Stimulated activated CD4-positive, alpha-beta T cell treated with anti-CD3 and anti-CD28 coated beads, Interleukin-12 subunit alpha, Interleukin-12 subunit beta, amount 100 ng/mL, for 24 hours (primary cell): ENCODE measurements at places on chromosomes 1 and 21.

DNA sequence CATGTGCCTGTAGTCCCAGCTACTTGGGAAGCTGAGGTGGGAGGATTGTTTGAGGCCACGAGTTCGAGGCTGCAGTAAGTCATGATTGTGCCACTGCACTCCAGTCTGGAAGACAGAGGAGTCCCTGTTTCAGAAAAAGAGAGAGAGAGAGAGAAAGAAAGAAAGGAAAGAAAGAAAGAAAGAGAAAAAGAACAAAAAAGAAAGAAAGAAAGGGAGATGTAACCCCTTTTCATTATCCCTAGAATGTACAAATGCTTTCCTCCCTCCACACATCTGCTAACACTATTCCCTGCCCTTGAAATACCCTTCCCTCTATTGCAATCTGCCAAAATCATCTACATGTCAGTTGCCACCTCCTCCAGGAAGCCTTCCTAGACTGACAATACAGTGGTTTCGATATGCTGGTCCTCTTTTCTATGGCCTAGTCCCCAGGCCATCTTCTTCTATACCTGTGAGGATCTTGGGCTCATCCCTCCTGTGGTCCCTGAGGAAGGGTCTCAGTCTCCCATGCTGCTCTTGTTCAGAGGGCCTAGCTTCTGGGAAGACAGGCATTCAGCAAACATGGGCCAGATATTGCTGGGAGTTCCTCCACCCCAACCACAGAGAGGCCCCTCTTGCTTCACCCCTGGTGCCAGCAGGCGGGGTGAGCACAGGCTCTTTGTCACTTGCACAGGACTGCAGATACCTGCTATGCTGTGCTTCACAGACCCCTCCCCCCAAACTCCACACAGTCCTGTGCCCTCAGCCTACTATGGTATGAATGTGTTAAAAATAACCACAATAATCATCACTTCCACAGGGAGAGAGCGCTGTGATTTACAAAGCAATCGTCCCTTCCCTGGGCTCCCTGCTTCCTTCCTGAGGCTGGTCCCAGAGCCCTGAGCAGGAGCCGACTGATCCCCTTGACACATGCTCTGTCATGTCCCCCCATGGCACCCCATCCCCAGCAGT, 14.1 kb downstream of the ADGRB2 start:
- no peak for DNase-seq

DNA sequence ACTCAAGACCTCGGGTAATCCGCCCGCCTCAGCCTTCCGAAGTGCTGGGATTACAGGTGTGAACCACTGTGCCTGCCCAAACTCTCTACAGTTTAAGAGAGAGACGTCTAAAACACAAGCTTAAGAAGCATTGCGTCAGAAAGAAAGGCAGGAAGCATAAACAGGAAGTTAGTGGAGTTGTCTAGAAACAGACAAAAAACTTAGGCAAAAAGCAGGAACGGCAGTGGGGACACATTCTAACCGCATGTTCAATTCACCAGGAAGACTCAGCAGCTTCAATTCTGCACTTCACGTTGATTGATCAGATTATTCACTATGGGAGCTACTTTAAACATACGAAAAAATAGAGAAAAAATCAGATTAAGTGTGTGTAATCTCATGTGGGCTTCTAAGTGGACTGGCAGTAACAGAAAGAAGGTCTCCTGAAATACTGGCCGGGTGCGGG, 7.4 kb downstream of the CFAP74 start:
- no peak for DNase-seq

- no peak for DNase-seq
Measured at GRCh38 chr21:44820851-44821250, 3.0 kb upstream of the SUMO3 start.

GRCh38 chr1:32953495-32953894, 11.1 kb downstream of the RNF19B start:
- no peak for DNase-seq

DNA sequence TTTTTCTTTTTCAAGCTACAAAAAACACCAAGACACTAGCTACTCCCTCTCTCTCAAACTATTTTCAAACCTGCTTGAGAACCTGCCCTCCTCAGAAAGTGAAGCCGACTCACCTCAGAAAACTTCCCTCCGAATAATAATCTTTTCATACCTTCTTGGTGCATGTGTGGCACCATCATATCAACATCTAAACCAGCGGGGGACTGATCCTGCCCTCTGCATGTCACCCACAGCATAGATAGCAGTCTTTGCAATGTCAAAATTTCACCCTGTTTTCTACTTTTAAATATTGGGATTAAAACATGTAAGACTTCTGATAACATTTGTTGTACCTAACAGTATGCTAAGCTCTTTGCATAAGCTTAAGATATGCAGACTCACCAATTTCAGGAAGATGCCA, 1260.3 kb downstream of the PLA2G4A start:
- DNase-seq: no peak

DNA sequence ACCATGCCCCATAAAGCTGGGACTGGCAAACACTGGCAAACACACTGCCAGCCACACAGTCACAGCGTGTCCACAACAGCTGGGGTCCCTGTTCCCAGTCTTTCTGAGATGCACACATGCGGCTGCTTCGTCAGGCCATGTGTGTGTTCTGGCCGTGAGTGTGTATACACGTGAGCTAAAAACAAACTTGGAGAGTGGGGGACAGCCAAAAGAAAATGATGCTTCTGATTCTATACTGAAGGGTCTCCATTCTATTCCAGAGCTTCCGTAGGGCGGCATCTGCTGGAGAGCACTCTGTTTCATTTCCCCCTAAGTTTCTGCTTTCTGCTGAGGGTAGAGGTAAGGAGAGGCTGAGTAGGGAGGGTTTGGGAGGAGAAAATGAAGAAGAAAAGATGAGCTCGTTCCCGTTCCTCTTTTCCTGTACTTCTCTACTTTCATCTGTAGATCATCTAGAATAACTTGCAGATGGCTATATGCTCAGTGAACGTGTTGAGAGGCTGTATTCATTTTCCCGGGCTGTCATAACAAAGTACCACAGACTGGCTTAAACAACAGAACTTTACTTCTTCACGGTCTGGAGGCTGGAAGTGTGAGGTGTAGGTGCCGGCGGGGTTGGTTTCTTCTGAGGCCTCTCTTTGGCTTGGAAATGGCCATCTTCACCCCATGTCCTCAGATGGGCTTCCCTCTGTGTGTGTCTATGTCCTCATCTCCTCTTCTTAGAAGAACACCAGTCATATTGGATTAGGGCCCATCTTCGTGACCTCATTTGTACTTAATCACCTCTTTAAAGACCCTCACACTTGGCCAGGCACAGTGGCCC, 151.6 kb downstream of the TOMM20 start:
- no peak for DNase-seq

DNA sequence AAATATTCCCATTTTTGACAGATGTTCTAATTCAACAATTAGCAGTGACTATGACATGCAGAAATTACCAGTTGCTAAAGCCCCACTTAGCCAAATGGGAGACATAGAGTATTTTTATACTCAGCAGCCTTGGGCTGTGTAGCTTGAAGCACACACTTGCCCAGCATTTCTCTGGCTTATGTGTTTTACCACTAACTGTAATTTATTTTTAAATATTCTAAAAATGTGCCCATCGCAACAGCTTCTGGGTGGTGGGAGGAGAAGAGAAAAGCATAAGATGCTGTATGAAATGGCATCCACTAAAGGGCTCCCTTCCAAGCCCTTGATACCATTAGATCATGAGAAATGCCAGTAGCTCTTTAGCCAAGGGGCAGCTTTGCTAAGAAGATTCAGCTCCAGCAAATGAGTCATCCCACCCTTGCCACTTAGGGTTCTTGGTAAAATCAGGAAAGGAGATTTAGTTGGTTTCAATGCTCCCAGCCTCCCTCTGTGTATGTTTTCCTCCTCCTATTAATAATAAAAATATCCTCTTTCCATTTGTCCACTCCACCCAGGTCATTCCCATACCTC, 462.7 kb upstream of the DEPDC1 start:
- no peak for DNase-seq

- no peak for DNase-seq
Measured at GRCh38 chr1:237223419-237223818, 181.4 kb downstream of the RYR2 start.

DNA sequence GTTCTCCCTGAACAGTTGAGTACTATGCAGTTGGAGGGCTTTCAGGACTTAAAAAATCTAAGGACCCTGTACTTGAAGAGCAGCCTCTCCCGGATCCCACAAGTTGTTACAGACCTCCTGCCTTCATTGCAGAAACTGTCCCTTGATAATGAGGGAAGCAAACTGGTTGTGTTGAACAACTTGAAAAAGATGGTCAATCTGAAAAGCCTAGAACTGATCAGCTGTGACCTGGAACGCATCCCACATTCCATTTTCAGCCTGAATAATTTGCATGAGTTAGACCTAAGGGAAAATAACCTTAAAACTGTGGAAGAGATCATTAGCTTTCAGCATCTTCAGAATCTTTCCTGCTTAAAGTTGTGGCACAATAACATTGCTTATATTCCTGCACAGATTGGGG, 48.7 kb upstream of the LRRC8C start:
- no peak for DNase-seq

DNA sequence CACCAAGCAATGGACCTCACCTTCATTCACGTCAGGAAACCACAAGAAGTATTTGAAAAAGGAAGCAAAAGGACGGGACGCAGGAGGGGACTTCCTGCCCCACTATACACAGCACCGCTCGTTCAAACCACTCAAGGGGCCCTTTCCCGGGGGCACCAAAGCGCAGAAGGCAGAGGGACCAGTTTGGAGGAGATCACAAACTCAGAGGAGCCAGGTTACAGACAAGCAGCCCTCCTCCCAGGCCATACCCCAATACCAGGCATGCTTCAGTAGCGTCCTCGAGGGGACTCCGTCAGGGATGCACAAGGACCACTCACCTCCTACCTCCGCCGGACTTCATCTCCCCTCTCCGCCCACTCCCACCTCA, 685 bp downstream of the CRTC2 start:
- DNase-seq: no peak

DNA sequence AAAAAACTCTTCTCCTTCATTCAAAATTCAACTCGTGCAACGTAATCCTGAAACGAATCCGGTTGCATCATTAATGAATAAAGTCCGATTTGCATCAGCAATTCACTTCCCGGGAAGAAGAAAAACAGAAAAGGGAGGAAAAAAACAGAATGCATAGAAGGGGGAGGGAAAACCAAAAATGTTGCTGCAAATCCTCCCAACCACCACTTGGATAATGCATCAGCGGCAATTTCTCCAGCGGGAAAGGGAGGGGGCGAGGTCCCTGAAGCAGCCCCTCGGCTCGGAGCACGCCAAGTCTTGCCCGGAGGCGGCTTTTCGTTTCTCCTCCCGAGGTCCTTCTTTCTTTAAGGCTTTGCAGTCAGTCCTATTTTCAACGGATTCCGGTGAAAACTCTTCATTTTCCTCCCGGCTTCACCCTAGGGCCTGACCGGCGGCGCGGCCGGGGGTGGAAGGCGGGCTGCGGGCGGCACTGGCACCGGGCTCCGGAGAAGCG, 723 bp downstream of the CDC42BPA start:
- no peak for DNase-seq

DNA sequence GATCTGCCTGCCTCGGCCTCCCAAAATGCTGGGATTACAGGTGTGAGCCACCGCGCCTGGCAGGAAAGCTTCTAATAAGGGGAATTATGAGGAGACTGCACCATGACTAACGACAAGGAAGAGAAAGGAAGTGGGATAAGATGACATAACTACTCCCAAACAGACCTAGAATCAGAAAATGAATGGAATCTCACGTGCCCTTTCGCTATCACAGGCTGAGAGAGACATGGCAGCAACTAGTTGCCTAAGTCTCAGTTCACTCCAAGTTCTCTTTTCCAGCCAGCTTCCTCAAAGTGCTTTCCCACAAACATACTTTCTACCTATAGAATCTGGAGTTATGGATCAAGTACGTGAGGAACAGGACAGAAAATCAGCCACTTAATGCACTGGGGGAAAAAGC, 2.0 kb downstream of the PI4KB start:
- DNase-seq: no peak

- DNase-seq: no peak
Measured at GRCh38 chr1:51928896-51929295, 50.4 kb upstream of the NRDC start.

- DNase-seq: no peak
Measured at GRCh38 chr1:243253926-243254232, 1.2 kb downstream of the CEP170 start.
